WTC11 (cell line): ENCODE measurements at places on chromosomes 6 and 20. TPM values are rescaled to one million over a fixed set of nuclear protein-coding genes. Genes with fewer than 3 reads are reported as not detected.
A peak's percentile ranks its signal among the peaks of the same experiment; 100 is the strongest.

ESR1 gene
- total RNA-seq = 0.32 to 1.3 TPM (median 0.98 TPM) in 3 replicates

GSTA3 gene
- total RNA-seq = not detected in 3 replicates

SERPINB6 gene
- total RNA-seq = 28.0 to 33.7 TPM (median 32.9 TPM) in 3 replicates

SLC16A10 gene
- 14.9 to 18.4 TPM (median 16.0 TPM) in 3 replicates for total RNA-seq

GRCh38 chr6:132812756-132813172 is 1.6 kb upstream of the RPS12 start:
- peaks cover 35% of the 10 kb centered on the region for H3K36me3 ChIP-seq
- peaks cover 4% of the 10 kb centered on the region; the same call in 1 of the 2 replicates for H3K27me3 ChIP-seq
- DNase-seq = no peak
- peak overlapping the region; percentile 99 for H3K4me3 ChIP-seq
- H3K4me1 ChIP-seq = peaks cover 33% of the 10 kb centered on the region

DNA sequence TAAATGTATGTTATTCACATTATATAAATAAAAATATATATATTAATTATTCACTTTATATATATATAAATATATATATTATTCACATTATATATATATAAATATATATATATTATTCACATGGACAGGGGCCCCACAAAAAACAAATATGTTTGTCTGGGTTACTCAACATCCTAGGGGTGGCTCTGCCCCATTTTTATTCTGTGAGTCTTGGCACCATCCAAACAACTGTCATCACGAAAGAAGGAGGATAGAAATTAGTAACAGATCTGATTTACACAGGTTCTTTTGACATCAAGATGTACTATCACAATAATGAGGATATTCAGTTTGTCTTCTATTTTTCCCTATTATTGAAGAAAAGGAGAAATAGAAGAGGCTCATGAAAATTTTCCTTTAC is 187.3 kb downstream of the GPX5 start:
- H3K4me3 ChIP-seq = no peak overlapping the region
- peaks cover 3% of the 10 kb centered on the region for H3K36me3 ChIP-seq
- no peak for DNase-seq
- no peak overlapping the region for H3K27ac ChIP-seq

GRCh38 chr6:95501032-95501904 is 76.1 kb upstream of the MANEA start:
- no peak overlapping the region for H3K27ac ChIP-seq
- no peaks in the 10 kb centered on the region for H3K4me1 ChIP-seq
- H3K36me3 ChIP-seq = peaks cover 27% of the 10 kb centered on the region
- H3K27me3 ChIP-seq = no peaks in the 10 kb centered on the region; the same call in 1 of the 2 replicates
- no peak for DNase-seq
- no peak overlapping the region for H3K4me3 ChIP-seq

DNA sequence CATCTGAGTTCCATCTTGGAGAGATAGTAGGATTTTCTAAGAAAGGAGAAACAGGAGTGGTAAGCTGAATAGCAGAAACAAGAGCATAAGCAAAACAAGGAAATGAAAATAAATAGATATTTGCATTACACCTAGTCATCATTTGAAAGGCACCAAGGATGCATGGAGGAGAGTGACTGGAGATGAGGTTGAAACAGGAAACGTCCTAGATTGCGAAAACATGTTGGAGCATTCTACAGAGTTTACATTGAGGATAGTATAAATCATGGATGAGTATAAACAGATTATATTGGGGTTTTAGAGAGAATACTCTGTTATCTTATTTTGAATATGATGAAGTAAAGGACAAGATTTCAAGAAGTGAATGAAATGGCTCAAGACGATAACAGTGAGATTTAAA is 507.3 kb downstream of the EYS start:
- H3K27ac ChIP-seq = no peak overlapping the region
- H3K27me3 ChIP-seq = no peaks in the 10 kb centered on the region; the same call in 1 of the 2 replicates
- no peak overlapping the region for H3K4me3 ChIP-seq
- peaks cover 11% of the 10 kb centered on the region for H3K4me1 ChIP-seq
- peaks cover 21% of the 10 kb centered on the region for H3K36me3 ChIP-seq
- DNase-seq = no peak

- H3K4me3 ChIP-seq = no peak overlapping the region
- no peak overlapping the region for H3K27ac ChIP-seq
- no peaks in the 10 kb centered on the region for H3K36me3 ChIP-seq
- no peak for DNase-seq
These were observed 95.3 kb downstream of the NFATC2 start for GRCh38 chr20:51447097-51447764.
